Astrocyte (in vitro differentiated cells and primary cell): ENCODE measurements at places on chromosomes 1 and 21. TPM values are rescaled to one million over a fixed set of nuclear protein-coding genes. Genes with fewer than 3 reads are reported as not detected.

DNA sequence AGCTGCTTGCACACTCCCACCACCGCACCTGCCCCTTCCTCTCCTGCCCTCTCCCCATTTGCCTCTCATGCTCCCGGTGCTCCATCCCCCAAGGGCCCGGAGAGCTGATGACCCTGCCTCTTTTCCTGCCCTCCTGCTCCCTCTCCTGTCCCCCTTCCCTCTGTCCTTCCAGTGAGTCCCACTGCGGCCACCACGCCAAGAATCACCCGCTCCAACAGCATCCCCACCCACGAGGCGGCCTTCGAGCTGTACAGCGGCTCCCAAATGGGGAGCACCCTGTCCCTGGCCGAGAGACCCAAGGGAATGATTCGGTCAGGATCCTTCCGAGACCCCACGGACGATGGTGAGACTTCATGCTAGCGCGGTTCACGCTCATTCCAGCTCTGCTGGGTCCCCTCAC is 40.7 kb upstream of the IPO9 start:
- H3K4me1 ChIP-seq: peaks cover 38% of the 10 kb centered on the region
- H3K36me3 ChIP-seq: peaks cover 78% of the 10 kb centered on the region
- no peak overlapping the region for H3K4me3 ChIP-seq
- no peak overlapping the region for H3K27ac ChIP-seq
- DNase-seq: no peak

DNA sequence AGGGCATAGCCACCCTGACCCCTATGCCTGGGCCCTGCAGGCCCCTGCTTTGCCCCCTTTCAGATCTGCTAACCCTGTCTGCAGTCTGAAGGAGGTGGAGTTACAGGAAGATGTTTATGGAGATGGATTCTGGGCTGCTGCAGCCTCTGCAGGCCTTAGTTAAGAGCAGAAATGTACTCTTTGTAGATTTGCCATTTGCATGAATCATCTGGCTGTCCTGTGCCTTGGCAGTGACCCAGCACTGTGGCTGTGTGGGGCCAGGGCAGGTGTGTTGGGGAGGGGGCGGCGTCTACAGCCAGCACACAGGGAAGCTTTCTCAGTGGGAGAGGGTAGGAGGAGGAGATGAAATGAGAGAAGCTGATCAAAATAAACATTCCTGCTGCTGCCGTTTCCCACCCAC is 867.3 kb downstream of the PLA2G4A start:
- no peaks in the 10 kb centered on the region for H3K36me3 ChIP-seq
- no peak overlapping the region for H3K4me3 ChIP-seq
- H3K27ac ChIP-seq: no peak overlapping the region

GRCh38 chr1:225818229-225818628 is 8.3 kb downstream of the EPHX1 start:
- H3K36me3 ChIP-seq: no peaks in the 10 kb centered on the region
- H3K27ac ChIP-seq: no peak overlapping the region
- H3K4me3 ChIP-seq: no peak overlapping the region
- no peaks in the 10 kb centered on the region for H3K27me3 ChIP-seq
- peaks cover 20% of the 10 kb centered on the region for H3K4me1 ChIP-seq

DNA sequence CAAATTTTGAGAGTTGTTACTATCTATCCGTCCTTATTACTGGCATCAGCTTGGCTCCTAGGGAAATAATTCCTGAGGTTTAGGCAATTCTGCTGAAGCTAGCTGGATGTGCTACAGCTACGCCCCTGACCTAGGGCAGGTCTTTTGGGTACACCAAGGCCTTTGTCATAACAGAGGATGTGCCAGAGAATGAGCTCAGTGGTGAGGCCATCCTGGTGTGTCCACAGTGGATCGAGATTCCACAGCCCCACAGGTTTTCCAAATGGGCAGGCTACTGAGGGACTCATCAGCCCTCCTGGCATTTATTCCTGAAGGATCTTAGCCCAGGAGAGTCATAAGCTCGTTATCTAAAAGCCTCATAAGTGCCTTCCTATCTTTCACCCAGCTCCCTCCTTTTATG is 475.2 kb upstream of the USP24 start:
- no peak overlapping the region for H3K27ac ChIP-seq
- DNase-seq: no peak
- no peaks in the 10 kb centered on the region for H3K27me3 ChIP-seq
- no peaks in the 10 kb centered on the region for H3K36me3 ChIP-seq
- no peak overlapping the region for H3K4me3 ChIP-seq
- peaks cover 12% of the 10 kb centered on the region for H3K4me1 ChIP-seq

LCE1C gene
- not detected in 2 replicates for total RNA-seq

DNA sequence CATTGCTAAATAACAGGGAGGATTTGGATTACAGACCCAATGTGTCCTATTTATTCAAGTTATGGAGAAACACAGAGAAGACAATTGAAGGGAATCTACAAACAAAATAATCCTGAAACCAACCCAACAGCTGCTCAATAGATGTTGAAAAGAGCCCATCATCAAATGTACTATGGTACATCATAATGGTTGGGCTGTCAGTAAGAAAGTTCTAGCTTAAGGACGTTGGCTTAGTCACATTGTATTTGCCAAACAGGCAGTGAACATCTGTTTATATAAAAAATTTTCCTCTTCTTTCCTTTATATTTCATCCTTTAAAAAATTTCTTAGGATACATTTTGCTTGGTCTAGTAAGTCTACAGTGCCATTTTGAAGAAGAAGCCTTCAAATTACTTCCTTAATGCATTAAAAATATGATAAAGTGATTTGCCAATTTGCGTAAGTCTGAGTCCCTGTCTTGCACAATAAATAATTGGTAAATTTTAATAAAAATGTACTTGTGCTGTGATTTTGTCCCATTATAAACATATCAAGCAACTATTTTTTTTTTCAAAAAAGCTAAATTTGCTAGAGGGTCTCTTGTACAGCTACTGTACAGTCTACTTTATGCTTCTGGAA is 14.4 kb downstream of the MAP3K7CL start:
- no peaks in the 10 kb centered on the region for H3K27me3 ChIP-seq
- peak overlapping the region; percentile 94 for H3K27ac ChIP-seq
- DNase-seq: no peak

RASAL2 gene
- total RNA-seq: 44.2 and 45.3 TPM in 2 replicates

DYNLT4 gene
- 0.50 and 0.53 TPM in 2 replicates for total RNA-seq

GRCh38 chr21:39852726-39853500 is 14.3 kb upstream of the PCP4 start:
- H3K36me3 ChIP-seq: no peaks in the 10 kb centered on the region
- H3K27me3 ChIP-seq: no peaks in the 10 kb centered on the region
- no peak overlapping the region for H3K4me3 ChIP-seq
- no peak for DNase-seq
- peaks cover 12% of the 10 kb centered on the region for H3K4me1 ChIP-seq

TSTD1 gene
- total RNA-seq: 9.5 TPM in 2 replicates

PCAT6 gene
- 5.4 and 5.7 TPM in 2 replicates for total RNA-seq

GRCh38 chr21:46116776-46117585 is 19.1 kb downstream of the COL6A2 start:
- peaks cover 40% of the 10 kb centered on the region for H3K36me3 ChIP-seq
- no peaks in the 10 kb centered on the region for H3K27me3 ChIP-seq
- no peak overlapping the region for H3K4me3 ChIP-seq
- peaks cover 17% of the 10 kb centered on the region for H3K4me1 ChIP-seq
- H3K27ac ChIP-seq: no peak overlapping the region

KRTAP10-8 gene
- not detected in 2 replicates for total RNA-seq
